ENCODE measurements at places on chromosomes 3 and 15.

DNA sequence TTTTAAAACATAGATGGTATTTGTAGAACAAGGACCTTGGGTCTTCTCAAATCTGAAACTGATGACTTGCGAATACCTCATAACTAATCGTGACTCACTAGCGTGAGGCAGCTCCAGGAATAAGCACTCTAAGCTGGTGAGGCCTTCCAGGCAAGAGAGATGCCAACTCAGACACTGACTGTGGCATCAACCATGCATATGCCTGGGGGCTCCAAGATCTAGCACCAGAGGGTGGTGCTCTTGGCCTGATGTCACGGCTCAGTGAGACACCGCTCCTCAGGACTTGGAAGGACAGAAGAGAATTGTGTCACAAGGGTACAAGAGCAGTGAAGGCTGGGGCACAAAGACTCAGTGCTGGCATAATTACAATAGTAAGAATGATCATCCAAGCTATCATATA is 125.0 kb upstream of the TRIM42 start:
- DNase-seq = no peak

GRCh38 chr3:157438194-157438730 is 1.6 kb downstream of the PTX3 start:
- DNase-seq = peak; percentile 50

DNA sequence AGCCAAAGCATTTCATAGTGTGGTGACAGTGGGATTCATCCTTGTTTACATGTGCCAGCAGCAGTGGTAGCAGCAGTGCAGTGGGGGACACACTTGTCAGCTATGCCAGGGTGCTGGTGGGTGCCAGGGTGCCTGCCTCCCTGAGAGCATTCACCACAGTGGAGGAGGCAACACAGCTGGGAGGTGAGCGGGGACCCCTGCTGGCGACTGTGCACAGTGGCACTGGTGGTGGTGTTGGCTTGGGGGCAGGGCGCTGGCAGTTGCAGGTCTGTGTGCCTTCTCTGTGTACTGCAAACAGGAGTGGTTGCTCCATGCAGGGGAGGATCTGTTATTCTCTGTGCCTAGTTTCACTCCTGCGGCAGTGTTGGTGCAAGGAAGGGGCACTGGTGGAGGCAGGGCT is 41.2 kb downstream of the CEP63 start:
- DNase-seq = no peak

DNA sequence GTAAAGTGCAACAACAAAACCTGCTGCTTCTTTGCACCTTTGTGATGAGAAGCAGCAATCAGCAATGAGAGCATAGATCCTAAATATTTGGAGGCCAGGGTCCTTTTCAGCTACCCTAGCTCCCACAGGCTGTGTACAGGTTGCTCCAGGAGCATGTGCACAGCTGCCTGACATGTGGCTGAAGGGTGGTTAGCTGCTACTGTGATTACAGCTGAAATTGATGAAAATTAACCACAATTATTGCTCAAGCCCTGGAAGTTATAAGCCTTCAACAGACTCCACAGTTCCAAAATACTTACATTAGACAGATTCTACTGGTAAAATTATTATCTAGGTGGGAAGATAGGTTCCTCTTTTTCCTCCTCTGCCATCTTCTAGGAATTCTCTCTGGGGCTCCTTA is 28.5 kb downstream of the COMMD2 start:
- no peak for DNase-seq

GRCh38 chr3:141657516-141657915 is 80.6 kb upstream of the RNF7 start:
- no peak for DNase-seq

DNA sequence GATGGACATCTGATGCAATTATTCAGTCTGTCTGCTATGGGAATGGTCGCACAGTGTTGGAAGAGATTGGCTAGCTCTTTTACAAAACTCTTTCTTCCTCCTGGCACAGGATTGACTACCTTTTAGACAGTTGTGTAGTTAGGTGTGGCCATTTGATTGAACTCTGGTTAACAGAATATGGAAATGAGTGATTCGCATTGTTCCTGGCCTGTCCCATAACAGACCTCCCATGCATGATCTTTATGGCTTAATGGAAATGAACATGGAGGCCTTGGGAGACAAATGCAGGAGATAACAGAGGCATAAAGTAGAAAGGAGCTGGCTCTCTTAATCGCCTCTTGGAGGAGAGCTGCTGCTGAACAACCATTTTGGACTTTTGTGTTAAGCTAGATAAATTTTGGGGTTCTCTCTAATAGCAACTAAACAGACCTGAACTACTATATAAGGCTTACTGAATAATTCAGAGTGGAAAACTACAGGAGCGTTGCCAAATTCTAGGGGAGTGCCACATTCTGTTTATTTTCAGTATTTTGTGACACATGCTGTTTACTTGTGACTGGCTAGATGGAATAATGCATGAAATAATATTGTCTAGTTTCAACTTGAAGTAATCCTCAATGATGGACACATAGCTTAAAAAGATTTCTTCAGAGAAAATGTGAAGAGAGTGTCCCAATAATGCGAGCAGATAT is 357.7 kb upstream of the SGO1 start:
- DNase-seq = no peak

- DNase-seq = no peak
Observed at GRCh38 chr3:115062412-115062956, 84.6 kb downstream of the ZBTB20 start.

GRCh38 chr3:111496894-111497559 is 45.0 kb upstream of the CD96 start:
- no peak for DNase-seq

DNA sequence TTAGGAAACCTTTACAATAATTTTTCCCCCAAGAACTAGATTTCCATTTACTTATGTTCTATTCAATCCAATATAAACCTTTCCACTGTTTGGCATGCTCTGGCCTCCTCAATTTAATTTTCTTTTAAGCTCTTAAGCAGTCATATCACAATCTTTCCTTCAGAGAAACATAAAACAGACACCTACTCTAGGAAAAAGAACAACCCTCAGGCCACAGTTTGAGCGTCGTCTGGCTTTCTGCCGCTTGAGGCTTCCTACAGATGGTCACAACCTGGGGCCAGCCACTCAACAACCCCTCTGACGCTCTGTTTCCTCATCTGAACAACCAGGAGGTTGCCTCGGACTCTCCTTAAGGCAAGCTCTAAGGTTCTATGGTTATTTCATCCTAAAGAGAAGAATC is 143.3 kb downstream of the ADAMTS17 start:
- no peak for DNase-seq

- no peak for DNase-seq
Observed at GRCh38 chr3:130729154-130729553, 17.5 kb downstream of the PIK3R4 start.

- DNase-seq = no peak
Observed at GRCh38 chr3:195296662-195297061, 25.7 kb upstream of the XXYLT1 start.

DNA sequence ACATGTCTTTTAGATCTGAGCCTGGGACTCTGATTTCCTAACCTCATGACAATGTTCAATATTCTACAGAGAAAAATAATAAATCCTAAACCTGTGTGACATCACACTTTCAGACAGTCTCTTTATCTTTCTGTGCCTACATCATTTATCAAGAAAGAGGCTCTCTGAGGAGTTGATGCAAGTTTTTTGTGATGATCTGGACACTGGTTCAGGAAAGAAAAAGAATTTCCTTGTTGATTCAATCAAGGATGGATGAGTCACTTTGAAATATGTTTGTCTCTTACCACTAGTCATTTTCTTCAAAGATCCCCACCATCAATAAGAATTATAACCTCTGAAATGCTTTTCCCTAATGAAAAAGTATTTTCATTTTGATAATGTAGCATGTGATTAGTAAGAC is 404.6 kb downstream of the WDR72 start:
- DNase-seq = no peak

DNA sequence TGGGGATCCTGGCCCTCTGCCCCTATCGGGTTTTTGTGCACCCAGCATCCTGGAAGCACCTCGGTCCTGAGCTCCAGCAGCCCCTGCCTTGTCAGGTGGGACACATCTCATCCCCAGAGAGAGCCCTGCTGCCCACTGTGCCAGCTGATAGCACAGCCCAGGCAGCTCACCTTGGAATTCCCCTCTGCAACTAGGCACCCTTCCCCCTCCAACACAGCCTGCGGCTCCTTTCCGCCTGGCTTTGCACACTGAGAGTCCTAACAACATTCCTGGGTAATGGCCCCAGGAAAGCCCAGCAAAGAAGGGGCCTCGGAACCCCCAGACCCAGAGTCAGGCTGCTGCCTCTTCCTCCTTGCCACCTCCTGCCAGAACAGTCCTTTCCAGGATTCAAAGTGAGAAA is 5.9 kb downstream of the HCN4 start:
- DNase-seq = no peak

- DNase-seq = no peak
Observed at GRCh38 chr3:8557298-8557697, 55.7 kb downstream of the LMCD1 start.

DNA sequence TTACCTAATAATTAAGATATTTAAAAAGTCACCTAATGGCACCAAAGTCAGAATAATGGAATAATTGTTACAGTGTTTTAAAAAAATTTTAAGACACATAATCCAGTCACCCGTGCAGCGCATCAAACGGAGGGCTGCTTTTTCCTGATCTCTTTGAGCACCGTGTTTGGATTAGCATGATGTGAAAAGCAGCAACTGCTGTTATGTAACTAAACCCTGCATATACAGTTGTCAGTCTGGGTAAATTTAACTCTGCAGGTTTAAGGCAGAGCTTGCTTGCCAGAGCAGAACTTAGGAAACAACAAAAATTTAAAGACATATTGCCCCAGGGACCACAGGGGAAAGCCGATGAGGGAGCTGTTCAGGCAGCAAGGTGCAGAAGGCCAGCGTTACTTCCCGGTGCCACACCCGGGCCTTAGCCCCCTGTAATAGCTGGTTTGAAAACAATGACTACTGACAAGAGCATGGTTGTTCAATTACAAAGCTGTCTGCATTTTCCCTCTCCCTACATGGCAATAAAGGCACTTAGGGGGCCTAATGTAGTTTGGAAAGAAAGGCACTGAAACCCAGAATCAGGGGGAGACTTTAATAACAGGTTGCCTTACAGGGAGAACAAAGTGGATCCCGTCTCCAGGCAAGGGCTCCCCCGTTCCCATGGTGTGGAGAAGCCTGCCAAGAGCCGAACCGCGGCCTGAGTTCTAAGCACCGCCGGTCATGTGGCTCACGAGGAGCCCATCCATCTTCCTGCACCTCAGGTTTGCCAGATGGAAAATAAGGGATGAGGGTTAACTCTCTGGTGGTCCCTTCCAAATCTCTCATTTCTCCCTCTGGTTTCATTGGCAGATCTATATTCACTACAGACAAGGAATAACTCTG is 32.2 kb downstream of the RORA start:
- DNase-seq = no peak

GRCh38 chr3:72142028-72142427 is 357.1 kb upstream of the PROK2 start:
- DNase-seq = no peak

GRCh38 chr15:63203451-63204090 is 14.2 kb downstream of the RAB8B start:
- DNase-seq = no peak

- DNase-seq = no peak
Observed at GRCh38 chr15:96893159-96893906, 562.8 kb downstream of the NR2F2 start.

DNA sequence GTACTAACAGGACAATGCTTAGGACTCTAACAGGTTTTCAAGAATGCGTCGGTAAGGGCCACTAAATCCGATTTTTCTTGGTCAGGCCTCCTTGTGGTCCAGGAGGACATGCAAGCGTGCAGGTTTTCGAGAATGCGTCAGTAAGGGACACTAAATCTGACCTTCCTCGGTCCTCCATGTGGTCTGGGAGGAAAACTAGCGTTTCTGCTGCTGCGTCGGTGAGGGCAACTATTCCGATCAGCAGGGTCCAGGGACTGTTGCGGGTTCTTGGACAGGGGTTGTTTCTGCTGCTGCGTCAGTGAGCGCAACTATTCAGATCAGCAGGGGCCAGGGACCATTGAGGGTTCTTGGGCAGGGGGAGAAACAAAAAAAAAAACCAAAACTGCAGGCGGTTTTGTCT is 7.8 kb upstream of the UBP1 start:
- DNase-seq = no peak

DNA sequence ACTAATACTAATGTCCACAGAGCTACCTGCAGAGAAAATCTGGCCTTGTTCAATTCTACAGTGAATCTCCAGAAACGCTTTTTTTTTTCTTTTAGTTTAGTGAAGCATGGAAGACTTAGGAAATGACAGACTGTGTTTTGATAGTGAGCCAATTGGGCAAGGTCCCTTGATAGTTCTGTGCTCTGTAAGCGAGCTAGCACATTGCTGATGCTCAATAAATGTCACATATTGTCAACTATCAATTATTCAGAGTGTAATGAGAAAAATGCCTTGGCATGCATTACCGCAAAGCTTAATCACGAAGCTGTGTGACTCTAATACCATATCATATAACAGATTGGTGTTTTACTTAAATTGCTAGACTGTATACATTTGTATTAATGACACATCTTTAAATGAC is 5.2 kb upstream of the C3orf85 start:
- DNase-seq = no peak

- DNase-seq = no peak
Observed at GRCh38 chr3:169103951-169104941, 559.3 kb downstream of the MECOM start.

DNA sequence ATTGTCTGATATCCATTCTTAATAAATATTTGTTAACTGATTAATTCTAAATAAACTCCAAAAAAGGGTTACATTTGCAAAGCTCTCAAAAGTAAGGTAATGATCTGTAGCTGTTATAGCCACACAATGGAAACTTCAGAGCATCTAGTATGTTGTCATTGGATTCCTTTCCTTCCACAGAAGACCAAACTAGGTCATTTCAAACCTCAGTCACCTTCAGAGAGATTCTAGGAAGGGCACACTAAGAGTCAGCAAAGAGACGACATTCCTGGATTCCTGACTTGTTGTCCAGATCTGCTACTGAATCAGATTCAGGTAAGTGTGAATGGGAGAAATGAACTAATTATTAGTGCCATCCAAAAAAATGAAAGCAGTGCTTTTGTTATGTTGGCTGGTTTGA is 3.0 kb upstream of the COL8A1 start:
- no peak for DNase-seq

GRCh38 chr3:104032283-104032682 is 1334.4 kb upstream of the ALCAM start:
- no peak for DNase-seq

- no peak for DNase-seq
Observed at GRCh38 chr15:99944131-99944530, 210.9 kb upstream of the LYSMD4 start.

DNA sequence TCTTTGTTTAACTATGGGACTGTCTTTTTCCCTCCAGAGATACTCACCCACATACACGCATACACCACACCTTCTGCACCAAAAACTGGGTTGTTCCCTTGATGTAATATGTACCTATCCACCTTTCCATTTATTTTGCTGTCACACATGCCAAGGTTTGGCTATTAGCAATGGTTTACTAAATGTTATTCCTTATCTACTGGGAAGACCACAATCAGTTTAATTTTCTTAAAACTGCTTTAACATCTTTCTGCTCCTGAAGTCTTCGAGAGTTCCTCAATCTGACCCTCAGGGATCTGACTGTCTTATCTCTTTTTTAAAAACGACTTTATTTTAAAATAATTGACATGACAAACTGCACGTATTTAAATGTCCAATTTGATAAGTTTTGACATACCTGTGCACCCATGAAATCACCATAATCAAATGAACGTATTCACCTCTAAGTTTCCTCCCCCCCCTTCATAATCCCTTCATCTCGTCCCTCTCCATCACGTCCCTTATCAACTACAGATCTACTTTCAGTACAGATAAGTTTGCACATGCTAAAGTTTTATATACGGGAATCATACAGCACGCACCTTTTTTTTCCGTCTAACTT is 805 bp upstream of the TRPM7 start:
- DNase-seq = no peak

GRCh38 chr3:113551820-113552219 is 19.5 kb downstream of the SIDT1 start:
- no peak for DNase-seq
